ENCODE measurements at places on chromosomes 1 and 21. TPM values are rescaled to one million over a fixed set of nuclear protein-coding genes. Genes with fewer than 3 reads are reported as not detected.

RCAN1 gene
- 9.9 TPM for total RNA-seq

AADACL4 gene
- not detected for total RNA-seq

EVA1C gene
- 43.8 TPM for total RNA-seq

C8B gene
- not detected for total RNA-seq

NUDT4B gene
- 0.35 TPM for total RNA-seq

KCNC4 gene
- 4.4 TPM for total RNA-seq

FHL3 gene
- total RNA-seq, result 8.7 TPM

LRRC71 gene
- 0.21 TPM for total RNA-seq

ARL8A gene
- total RNA-seq, result 42.3 TPM

USF1 gene
- 49.4 TPM for total RNA-seq

ADAMTSL4 gene
- 5.6 TPM for total RNA-seq

LIN28A gene
- total RNA-seq, result not detected

TMEM82 gene
- not detected for total RNA-seq

HSD11B1 gene
- not detected for total RNA-seq

MARK1 gene
- total RNA-seq, result 0.18 TPM

LCE6A gene
- not detected for total RNA-seq

LCE2C gene
- total RNA-seq, result not detected

RORC gene
- 0.05 TPM for total RNA-seq

FLG gene
- not detected for total RNA-seq

MYCBP gene
- total RNA-seq, result 22.3 TPM

SORT1 gene
- 3.1 TPM for total RNA-seq

USH2A gene
- total RNA-seq, result not detected

NCAM2 gene
- total RNA-seq, result not detected

CHIA gene
- not detected for total RNA-seq

OR2AK2 gene
- total RNA-seq, result not detected

RBP7 gene
- 5.2 TPM for total RNA-seq

COP1 gene
- total RNA-seq, result 30.8 TPM

TRPM2 gene
- 7.0 TPM for total RNA-seq

CHIT1 gene
- total RNA-seq, result not detected

PRAMEF15 gene
- not detected for total RNA-seq

ALX3 gene
- total RNA-seq, result not detected
